ENCODE measurements at places on chromosomes 5 and 9. TPM values are rescaled to one million over a fixed set of nuclear protein-coding genes. Genes with fewer than 3 reads are reported as not detected.

KCNT1 gene
- total RNA-seq, result not detected

CDKN2B-AS1 gene
- 0.21 TPM for total RNA-seq

- no peaks in the 10 kb centered on the region for H3K4me1 ChIP-seq
- no peak overlapping the region for H3K27ac ChIP-seq
- DNase-seq, result no peak
- peaks cover 2% of the 10 kb centered on the region for H3K27me3 ChIP-seq
- H3K36me3 ChIP-seq, result no peaks in the 10 kb centered on the region
Measured at GRCh38 chr5:157159209-157159751, 6.8 kb downstream of the GARIN3 start.

DNA sequence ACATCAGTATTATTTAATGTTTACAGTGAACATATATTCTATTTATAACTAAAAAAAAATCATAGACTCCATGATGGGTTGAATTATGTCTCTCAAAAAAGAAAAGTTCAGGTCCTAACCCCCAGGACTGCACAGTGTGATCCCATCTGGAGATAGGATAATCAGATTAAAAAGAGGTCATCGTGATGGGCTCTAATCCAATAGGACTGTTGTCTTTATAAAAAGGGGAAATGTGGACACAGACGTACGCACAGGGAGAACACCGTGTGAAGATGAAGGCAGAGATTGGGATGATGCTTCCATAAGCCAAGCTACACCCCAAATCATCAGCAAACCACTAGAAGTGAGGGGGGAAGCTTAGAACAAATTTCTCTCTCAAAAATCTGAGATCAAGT is 221.4 kb downstream of the SNX18 start:
- H3K36me3 ChIP-seq, result no peaks in the 10 kb centered on the region
- no peaks in the 10 kb centered on the region for H3K27me3 ChIP-seq
- no peak overlapping the region for H3K27ac ChIP-seq
- peaks cover 7% of the 10 kb centered on the region for H3K4me1 ChIP-seq
- H3K4me3 ChIP-seq, result no peak overlapping the region
- no peak for DNase-seq

DNA sequence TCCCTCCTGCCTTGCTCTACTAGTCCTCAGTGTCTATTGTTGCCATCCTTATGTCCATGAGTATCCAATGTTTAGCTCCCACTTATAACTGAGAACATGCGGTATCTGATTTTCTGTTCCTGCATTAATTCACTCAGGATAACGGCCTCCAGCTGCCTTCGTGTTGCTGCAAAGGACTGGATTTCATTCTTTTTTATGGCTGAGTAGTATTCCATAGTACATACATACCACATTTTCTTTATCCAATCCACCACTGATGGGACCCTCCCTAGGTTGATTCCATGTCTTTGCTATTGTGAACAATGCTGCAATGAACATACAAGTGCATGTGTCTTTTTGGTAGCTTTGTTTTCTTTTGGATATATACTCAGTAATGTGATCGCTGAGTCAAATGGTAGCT is 50.4 kb downstream of the FNIP1 start:
- H3K4me3 ChIP-seq, result no peak overlapping the region
- DNase-seq, result no peak
- no peak overlapping the region for H3K27ac ChIP-seq
- peaks cover 6% of the 10 kb centered on the region for H3K36me3 ChIP-seq
- H3K27me3 ChIP-seq, result no peaks in the 10 kb centered on the region

DNA sequence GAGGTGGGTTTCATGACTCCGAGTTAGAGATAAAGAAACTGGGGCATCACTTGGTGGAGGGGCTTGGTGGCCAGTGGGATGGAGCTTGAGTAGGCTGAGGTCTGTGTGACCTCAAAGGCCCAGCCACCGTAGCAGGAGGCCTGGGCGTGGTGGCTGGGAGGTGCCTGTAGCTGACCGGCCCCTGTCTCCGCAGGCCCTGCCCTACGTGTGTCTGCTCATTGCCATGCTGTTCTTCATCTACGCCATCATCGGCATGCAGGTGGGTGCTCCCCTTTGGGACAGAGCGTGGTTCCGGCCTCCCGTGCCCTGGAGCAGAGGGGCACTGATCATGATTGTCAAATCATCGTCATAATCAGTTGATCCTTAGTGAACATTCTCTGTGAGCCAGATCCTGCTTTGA is 196.2 kb downstream of the CACNA1B start:
- H3K4me1 ChIP-seq, result no peaks in the 10 kb centered on the region
- no peak overlapping the region for H3K27ac ChIP-seq
- H3K4me3 ChIP-seq, result no peak overlapping the region
- H3K36me3 ChIP-seq, result no peaks in the 10 kb centered on the region

DNA sequence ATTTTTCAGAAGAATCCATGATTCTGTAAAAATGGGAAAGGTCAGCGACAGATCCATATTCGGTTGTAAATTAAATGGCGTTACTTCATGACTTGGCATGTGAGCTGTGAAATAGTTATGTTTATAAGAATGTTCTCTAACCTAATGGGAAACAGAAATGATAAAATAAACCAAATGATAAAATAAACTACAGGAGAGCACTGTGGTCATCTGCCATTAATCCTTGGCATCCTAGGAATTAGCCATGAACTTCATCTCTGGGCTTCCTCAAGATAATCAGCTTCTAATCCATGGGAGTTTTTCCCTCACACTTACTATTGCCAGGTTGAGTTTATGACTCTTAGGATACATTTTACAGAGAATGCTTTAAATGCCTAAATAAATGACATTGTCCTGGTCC is 94.6 kb upstream of the SLC30A5 start:
- H3K36me3 ChIP-seq, result no peaks in the 10 kb centered on the region
- H3K27me3 ChIP-seq, result no peaks in the 10 kb centered on the region
- no peak for DNase-seq
- no peak overlapping the region for H3K4me3 ChIP-seq
- H3K27ac ChIP-seq, result no peak overlapping the region

GRCh38 chr5:129362456-129362855 is 97.6 kb upstream of the ADAMTS19 start:
- DNase-seq, result no peak
- H3K36me3 ChIP-seq, result peaks cover 2% of the 10 kb centered on the region
- H3K27ac ChIP-seq, result no peak overlapping the region
- H3K4me3 ChIP-seq, result no peak overlapping the region

GRCh38 chr9:131677444-131678180 is 62.3 kb downstream of the RAPGEF1 start:
- no peaks in the 10 kb centered on the region for H3K36me3 ChIP-seq
- H3K4me1 ChIP-seq, result peaks cover 67% of the 10 kb centered on the region
- H3K27me3 ChIP-seq, result no peaks in the 10 kb centered on the region
- H3K27ac ChIP-seq, result peak overlapping the region; percentile 8
- no peak overlapping the region for H3K4me3 ChIP-seq
- DNase-seq, result no peak

- no peaks in the 10 kb centered on the region for H3K27me3 ChIP-seq
- H3K27ac ChIP-seq, result no peak overlapping the region
- H3K4me1 ChIP-seq, result peaks cover 36% of the 10 kb centered on the region
- H3K4me3 ChIP-seq, result no peak overlapping the region
Measured at GRCh38 chr5:178340187-178340586, 107.6 kb upstream of the PHYKPL start.

Measured in neural crest cell (in vitro differentiated cells).